ENCODE measurements at places on chromosomes 5 and 9.

GRCh38 chr5:149203921-149204441 is 62.7 kb downstream of the ABLIM3 start:
- DNase-seq: no peak

GRCh38 chr9:38043931-38044623 is 24.9 kb downstream of the SHB start:
- no peak for DNase-seq

DNA sequence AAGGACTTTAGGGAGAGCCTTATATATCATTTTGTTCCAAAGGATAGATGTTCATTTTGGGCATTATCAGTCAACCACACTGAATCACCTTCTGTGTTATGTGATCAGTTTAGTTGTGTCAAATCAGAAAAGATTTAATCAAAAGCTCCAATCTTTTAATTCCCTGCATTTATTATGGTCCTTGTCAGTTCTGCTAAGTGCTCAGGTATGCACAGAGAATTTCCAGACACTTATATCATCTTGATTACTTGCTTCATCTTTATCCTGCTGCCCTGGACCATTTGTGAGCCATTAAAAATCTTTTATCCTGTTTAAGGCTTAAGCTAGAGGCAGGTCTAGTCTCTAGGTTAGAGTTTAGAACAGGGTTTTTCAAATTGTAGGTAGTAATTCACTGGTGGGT is 179.1 kb downstream of the CWC27 start:
- DNase-seq: no peak

- DNase-seq: no peak
Measured at GRCh38 chr9:124098141-124098905, 86.8 kb downstream of the LHX2 start.

- no peak for DNase-seq
Measured at GRCh38 chr9:94757158-94757557, 30.7 kb downstream of the AOPEP start.

DNA sequence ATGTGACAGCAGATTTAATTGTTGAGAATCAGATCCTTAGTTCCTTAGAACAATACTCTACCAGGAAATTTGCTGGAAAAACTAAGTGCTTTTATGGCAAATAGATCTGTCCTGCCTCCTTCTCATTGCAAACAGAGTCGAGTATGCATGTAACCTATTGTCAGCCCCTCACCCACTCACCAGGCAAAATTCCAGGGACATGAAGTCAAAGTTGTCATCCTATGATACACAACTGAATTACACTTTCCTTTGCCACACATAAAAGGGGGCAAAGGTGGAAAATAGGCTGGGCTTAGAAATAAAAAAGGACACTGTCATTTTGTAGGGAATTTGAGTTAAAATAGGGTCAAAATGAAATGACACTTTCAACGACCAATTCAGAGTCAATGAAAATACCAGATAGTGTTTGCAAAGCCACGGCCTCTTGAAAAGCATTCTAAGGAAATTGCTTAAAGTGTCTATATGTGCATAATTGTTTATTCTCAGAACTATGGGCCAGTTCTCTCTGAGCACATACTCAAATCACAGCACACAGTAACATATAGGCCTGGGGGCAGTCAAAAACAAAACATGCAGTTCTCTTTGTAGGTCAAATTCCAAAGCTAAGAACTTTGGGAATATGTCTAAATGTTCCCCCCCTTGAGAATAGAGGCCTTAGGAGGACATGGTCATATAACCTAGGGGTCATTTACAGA is 452.8 kb downstream of the NFIB start:
- no peak for DNase-seq

All from stimulated activated CD8-positive, alpha-beta memory T cell treated with anti-CD3 and anti-CD28 coated beads, Interleukin-7, amount 100 ng/mL, for 4 hours (primary cell).